ENCODE measurements at places on chromosomes 3 and 15. TPM values are rescaled to one million over a fixed set of nuclear protein-coding genes. Genes with fewer than 3 reads are reported as not detected.

Gene MAP1A
- total RNA-seq, result 70.4 TPM

Gene CRYGS
- 1.0 TPM for total RNA-seq

Gene ZNF385D
- total RNA-seq, result 0.83 TPM

Gene PLSCR4
- 36.7 TPM for total RNA-seq

Gene TFG
- total RNA-seq, result 52.6 TPM
